Uterus (tissue), 4 donors: ENCODE measurements at places on chromosomes 16 and 17. TPM values are rescaled to one million over a fixed set of nuclear protein-coding genes. Genes with fewer than 3 reads are reported as not detected.

GRCh38 chr17:37043201-37043600, 94.4 kb downstream of the AATF start:
- no peaks in the 10 kb centered on the region for H3K36me3 ChIP-seq
- no peak overlapping the region for H3K27ac ChIP-seq
- DNase-seq, result no peak
- no peak overlapping the region for H3K4me3 ChIP-seq

DNA sequence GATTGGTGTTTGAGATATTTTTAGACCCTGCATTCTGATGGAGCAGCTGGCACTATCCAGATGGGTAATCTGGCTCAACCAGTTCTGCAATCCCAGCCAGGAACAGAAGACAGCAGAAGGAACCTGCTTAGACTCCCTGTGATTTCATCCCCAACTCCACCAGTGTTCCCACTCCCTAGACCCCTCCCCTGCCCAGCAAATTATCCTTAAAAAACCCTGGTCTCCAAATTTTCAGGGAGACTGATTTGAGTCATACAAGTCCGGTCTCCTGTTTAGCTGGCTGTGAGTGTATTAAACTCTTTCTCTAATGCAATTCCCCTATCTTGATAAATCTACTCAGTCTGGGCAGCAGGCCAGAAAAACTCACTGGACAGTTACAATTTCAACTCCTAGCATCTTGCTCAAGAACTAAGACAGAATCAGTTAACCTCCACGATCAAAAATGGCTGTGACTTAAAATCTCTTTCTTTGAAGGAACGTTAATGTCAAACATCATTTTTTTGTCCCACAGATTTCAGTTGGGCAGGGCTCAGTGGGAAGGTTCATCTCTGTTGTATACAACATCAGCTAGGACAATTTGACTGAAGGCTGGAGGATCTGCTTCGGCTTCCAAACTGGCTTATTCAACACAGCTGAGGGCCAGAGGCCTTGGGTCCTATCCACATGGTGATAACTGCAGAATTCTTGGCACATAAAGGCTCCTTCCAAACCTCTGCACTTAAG, 4.9 kb upstream of the RBL2 start:
- no peaks in the 10 kb centered on the region for H3K4me1 ChIP-seq
- no peak overlapping the region for H3K4me3 ChIP-seq

GRCh38 chr16:80563066-80563465, 22.3 kb downstream of the DYNLRB2 start:
- no peak overlapping the region for H3K4me3 ChIP-seq
- no peaks in the 10 kb centered on the region for H3K36me3 ChIP-seq
- no peaks in the 10 kb centered on the region for H3K27me3 ChIP-seq
- H3K4me1 ChIP-seq, result no peaks in the 10 kb centered on the region
- no peak overlapping the region for H3K27ac ChIP-seq

The SLC38A8 gene
- total RNA-seq, result not detected

DNA sequence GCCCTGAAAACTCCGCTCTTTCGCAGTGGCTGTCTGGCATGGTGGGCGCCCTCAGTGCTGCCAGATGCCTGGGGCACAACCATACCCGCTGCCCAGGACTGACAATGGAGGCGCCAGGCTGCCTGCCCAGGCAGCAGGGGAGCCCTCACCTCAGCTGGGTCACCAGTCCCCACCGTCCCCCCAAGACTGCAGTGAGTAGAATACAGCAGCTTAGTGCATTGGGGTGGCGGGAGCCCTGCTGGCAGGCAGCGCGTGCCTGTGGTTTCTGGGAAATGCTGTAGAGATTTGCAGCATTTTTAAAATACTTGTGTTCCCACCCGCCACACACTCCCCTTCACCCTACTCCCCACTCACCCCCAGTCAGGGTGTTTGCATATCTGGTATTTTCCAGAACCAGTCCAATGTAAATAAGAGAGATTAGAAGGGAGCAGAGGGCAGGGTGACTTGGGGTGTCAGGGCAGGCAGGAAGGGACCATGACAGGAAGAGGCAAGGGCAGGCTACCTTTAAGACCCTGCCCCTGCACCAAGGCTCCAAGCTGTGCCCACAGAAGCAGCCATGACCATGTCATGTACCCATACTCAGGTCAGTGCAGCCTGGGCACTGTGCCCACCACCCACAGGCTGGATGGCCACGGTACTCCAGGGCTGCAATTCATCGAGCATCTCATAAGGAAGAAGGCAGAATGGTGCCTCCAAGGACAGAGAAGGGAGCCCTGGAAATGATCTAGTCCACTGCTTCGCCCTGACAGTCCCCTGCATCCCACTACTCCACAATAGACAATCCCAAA, 21.5 kb downstream of the MYO18A start:
- H3K27ac ChIP-seq, result no peak overlapping the region
- no peak for DNase-seq
- H3K4me3 ChIP-seq, result no peak overlapping the region
- H3K36me3 ChIP-seq, result no peaks in the 10 kb centered on the region
- H3K27me3 ChIP-seq, result no peaks in the 10 kb centered on the region
- H3K4me1 ChIP-seq, result no peaks in the 10 kb centered on the region

- DNase-seq, result no peak
- H3K4me1 ChIP-seq, result no peaks in the 10 kb centered on the region
- no peaks in the 10 kb centered on the region for H3K27me3 ChIP-seq
- no peaks in the 10 kb centered on the region for H3K36me3 ChIP-seq
- no peak overlapping the region for H3K4me3 ChIP-seq
- H3K27ac ChIP-seq, result peak overlapping the region; percentile 75
These were observed 157.8 kb upstream of the FAM20A start for GRCh38 chr17:68759002-68759342.

DNA sequence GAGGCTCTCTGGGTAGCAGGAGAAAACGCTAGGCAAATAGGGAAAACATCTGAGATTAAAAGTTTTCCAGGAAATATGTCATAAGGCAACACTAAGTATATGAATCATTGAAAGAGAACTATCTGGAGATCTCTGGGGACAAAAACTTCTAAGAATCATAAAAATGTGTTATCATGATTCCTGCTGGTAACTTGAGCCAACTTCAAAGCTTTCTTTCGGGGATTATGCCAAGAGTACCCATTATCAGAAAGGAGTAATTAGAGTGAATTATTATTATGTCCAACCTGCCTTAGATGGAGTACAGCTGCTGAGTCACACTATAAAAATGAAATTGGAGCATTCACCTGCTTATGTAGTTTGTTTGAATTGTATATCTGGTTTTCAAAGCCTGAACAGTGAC, 488.5 kb upstream of the SOX9 start:
- H3K27me3 ChIP-seq, result peaks cover 2% of the 10 kb centered on the region
- no peak overlapping the region for H3K4me3 ChIP-seq
- H3K27ac ChIP-seq, result no peak overlapping the region

DNA sequence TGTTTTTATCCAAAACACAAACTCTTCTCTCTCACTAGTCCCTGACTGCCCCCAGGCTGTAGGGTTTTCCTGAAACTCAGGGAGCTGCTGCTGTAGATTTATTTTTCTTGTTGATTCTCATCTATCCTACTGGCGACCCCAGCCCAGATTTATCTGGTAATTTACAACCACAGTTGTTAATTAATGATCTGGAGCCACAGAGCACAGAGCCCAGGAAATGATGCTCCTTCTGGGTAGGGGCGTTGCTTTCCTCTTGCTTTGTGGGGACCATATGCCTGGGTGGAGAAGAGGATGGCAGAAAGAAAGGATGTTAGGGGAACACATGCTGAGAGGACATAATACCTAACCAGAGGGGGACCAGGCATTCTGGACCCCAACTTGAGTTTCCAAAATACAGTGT, 7.4 kb upstream of the ETV4 start:
- H3K36me3 ChIP-seq, result no peaks in the 10 kb centered on the region
- H3K4me1 ChIP-seq, result no peaks in the 10 kb centered on the region
- H3K4me3 ChIP-seq, result no peak overlapping the region
- no peak overlapping the region for H3K27ac ChIP-seq
- no peak for DNase-seq
- H3K27me3 ChIP-seq, result no peaks in the 10 kb centered on the region

The TP53TG3B gene
- not detected for total RNA-seq

DNA sequence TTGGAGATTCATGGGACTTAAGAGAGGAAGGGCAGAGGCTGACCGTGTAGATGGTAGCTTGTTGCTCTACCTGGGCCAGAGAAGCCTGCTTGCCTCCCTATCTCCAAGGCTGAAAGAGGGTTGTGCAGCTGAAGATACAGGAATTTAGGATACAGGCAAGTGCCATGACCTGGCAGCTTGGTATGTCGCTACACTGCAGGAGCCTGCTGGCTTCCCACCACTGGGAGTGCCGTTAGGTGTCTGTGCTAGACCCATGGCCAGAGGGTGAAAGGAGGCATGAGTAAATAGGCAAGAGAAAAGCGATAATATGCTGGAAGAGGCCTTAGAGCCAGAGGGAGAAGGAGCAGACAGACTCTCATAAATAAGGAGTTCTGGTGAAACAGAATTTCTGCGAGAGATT, 10.6 kb downstream of the NAA60 start:
- no peak overlapping the region for H3K4me3 ChIP-seq
- H3K36me3 ChIP-seq, result no peaks in the 10 kb centered on the region
- H3K27ac ChIP-seq, result no peak overlapping the region
- H3K27me3 ChIP-seq, result no peaks in the 10 kb centered on the region
- no peaks in the 10 kb centered on the region for H3K4me1 ChIP-seq

The ADGRG1 gene
- total RNA-seq, result 6.7 TPM

DNA sequence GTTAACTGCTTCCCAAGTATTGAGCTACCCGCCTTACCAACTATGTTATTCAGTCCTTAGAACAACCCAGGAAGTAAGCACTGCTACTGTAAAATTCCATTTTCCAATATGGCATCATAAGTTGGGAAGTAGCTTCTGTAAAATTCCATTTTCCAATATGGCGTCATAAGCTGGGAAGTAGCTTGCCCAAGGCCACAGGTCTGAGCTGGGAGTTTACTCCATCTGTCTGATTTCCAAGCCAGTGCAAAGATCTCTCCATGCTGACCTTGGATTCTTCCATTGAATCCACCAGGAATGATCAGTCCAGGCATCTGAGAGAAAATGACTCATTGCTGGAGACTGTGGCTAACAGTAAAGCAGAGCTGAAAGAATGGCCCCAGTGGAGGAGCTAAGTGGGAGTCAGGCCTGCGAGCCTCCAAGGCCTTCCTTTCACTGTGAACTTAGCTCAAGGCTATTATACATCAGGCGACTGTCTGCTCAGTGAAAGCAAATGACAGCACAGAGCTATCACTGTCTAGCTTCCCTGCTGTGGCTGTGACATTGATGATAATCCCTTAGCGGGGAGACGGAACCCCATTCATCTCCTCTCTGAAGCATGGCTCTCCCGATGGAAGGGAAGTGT, 430.4 kb downstream of the HAPSTR1 start:
- H3K27ac ChIP-seq, result no peak overlapping the region
- no peaks in the 10 kb centered on the region for H3K36me3 ChIP-seq
- no peak overlapping the region for H3K4me3 ChIP-seq

DNA sequence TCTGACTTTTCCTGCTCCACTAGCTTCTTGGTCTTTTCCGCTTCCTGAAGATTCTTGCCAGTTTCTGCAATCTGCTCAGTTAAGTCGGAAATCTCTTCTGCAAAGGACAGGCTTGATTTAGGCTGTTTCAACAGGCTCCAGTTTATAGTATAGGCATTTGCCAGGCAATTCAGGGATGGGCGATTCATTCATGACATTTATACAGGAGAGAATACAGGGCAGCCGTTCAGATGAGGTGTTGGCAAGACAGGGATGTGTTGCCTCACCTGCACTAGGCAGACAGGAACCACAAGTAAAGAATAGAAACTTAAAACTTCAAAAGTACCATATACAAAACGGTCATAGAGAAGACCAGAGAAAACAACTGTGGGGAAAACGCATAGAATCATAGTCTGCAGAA, 61.7 kb downstream of the MYH13 start:
- no peaks in the 10 kb centered on the region for H3K36me3 ChIP-seq
- H3K27me3 ChIP-seq, result no peaks in the 10 kb centered on the region
- H3K4me3 ChIP-seq, result no peak overlapping the region
- no peaks in the 10 kb centered on the region for H3K4me1 ChIP-seq
- H3K27ac ChIP-seq, result no peak overlapping the region
